Umbilical cord (tissue), 2 donors: ENCODE measurements at places on chromosomes 2 and 18. TPM values are rescaled to one million over a fixed set of nuclear protein-coding genes. Genes with fewer than 3 reads are reported as not detected.

DNA sequence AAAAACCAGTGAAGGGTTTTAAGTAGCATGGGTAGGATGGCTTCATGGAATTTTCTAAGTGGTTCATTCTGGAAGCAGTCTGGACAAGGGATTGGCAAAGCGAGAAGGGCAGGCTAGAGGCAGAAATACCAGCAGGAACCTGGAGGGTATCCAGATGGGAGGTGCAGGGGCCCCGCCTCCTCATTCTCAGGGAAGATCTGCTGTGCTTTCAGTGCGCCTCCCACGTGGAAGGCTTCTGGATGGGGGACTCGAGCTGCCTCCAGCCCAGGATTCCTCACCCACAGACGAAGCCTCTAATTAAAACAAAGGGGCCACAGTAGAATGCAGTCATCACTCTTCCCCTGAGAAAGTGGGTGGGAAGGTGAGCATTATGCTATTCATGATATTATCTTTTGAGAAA is 79.8 kb downstream of the VSNL1 start:
- DNase-seq, result no peak

Gene TMEM247
- not detected for total RNA-seq

DNA sequence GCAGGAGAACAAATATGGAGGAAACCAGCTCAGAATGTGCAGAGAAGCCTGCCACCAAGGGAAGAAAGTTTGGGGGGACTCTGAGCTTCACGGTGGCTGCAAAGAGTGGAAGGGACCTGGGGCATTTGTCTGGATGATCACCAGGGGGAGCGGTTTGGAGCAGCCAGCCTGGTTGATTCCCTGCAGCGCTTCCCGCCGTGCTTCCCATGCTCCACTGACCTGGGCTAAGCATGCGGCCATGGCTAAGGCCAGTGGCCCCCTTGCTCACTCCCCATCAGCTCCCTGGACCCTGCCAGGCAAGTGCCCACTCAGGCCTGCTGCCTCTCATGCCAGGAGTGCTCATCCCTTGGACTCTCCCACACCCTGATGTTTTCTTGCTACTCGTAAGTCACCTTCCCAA is 27.0 kb downstream of the NTSR2 start:
- DNase-seq, result no peak

DNA sequence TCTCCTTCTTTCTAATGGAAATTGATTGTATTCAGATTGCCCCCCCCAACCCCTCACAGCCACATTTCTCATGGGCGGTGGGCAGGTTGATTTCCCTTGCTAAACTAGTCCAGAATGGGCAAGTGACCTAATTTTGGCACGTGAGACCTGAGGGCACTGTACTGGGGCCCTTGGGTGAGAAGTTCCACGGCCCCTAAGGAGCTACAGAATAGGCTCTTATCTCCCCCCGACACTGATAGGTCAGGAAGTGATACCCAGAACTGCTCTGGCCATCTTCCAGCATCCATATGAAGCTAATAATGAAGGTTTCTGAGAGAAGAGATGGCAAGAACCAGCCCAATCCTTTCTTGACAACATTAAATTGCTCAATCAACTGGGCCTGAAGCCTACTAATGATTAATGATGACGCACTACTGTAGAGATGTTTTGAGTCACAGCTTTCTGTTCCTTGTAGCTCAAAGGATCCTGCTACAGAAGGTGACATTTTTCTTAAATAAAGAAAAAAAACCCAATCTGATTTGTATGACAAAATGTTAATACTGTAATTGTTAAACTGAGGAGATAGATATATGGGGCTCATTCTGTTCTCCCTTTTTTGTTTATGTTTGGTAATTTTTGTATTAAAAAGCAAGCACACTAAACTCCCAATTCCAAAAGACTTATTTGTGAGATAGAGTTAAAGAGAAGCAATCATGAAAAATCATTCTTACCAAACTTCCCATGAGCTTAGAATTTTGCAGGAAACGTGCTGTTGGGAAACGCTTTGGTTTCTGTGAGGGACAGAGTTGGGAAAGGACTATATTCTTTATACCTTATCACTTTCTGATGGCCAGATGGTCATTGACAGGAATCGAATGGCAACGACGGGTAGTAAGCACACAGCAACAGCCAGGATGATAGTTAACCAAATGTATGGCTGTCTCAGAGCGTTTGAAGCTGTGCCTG is 28.2 kb upstream of the NARS1 start:
- no peak for DNase-seq

DNA sequence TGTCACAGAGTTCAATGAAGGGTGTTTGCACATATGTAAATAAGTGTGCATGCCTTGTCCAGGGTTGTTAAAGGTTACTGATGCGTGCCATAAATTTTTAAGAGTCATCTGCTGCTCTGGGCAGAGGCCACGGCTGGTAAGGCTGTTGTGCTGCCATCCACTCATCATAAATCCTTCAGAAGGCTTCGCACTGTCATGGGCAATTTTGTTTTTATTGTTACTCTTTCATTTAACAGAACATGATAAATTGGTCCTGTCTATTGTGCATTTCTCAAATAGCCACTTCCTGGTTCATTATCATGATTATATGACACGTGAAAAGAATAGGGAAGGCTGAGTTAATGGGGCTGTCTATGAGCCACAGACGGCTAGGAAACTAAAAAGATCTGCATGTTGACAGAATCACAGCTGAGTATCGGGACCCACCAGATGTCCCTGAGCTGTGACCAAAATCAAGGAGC is 634.3 kb upstream of the SOX11 start:
- DNase-seq, result no peak

- no peak for DNase-seq
These were observed 7.7 kb downstream of the SLC14A1 start for GRCh38 chr18:45731716-45732115.

Gene TWIST2
- 32.0 TPM for total RNA-seq
